GM12864 (cell line): ENCODE measurements at places on chromosomes 6 and 20.
A peak's percentile ranks its signal among the peaks of the same experiment; 100 is the strongest.

DNA sequence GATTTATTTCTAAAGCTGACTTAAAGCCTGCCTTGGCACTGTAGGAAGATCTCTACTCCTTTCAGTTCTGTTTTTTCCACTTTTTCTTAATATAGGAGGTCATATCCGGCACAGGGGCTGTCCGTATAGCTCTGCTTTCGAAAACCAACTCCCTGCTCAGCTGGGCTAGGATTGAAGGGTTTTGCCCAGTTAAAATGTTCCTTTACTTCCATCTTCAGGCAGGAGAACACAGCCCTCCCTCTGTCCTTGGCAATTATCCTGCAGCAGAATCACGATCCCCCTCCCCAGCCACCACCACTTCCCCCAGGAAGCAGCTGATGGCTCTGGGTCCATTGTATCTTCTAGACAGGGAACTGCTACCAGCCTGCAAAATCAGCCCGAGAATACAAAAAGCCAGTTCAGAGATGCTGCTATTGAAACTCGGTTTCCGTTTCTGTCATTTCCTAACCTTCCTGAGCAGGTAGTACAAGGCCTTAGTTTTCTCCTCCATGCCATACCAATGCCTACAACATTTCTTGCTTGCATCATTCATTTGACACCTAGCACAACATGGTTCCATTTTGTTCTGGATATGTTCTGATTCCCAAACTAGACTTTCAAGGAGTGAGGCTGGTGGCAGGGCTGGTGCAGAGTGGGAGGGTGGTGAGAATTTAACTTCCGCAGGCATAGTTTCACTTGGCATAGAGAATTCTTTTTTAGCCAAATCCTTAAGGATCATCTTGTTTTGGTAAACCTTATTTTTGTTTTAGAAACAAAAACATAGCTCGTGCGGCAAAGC lies 53.9 kb downstream of the FAM50B start:
- no peak for DNase-seq

DNA sequence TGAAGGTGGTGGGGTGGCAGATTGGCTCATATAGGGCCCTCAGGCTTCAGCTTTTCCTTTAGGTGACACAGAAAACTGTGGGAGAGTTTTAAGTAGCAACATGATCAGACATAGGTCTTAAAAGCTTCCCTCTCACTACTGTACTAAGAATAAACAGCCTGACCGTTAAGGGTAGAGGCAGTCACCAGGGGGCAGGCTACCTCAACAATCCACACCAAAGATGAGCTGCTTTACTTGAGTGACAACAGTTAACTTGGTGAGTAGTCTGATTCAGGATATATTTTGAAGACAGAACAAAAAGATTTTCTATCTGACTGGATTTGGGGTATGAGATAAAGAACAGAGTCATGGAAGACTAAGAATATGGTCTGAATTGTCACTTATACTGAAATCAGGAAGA lies 193.1 kb upstream of the SHLD1 start:
- DNase-seq, result peak; percentile 34

- DNase-seq, result no peak
Observed at GRCh38 chr20:51627586-51627985, 85.1 kb upstream of the NFATC2 start.

DNA sequence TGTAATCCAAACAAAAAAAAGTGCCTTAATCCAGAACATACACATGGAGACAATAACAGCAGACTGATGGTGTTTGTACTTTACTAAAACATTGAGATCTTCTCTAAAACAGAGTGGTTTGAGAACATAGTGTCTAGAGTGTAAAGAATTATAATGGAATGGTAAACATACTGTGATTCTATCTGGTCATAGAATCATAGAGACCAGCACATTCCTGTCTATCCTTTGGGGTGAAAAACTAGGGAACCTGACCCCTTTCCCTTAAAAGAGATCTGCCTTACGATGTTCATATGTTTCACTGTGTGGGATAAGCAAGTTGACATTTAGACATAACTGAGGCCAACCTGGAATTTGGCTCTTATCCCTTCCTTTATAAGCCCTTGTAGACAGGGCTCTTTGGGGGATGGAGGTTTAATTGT lies 55.7 kb downstream of the TRMT11 start:
- DNase-seq, result no peak

GRCh38 chr6:152050451-152051195 lies 243.1 kb downstream of the ESR1 start:
- DNase-seq, result no peak

DNA sequence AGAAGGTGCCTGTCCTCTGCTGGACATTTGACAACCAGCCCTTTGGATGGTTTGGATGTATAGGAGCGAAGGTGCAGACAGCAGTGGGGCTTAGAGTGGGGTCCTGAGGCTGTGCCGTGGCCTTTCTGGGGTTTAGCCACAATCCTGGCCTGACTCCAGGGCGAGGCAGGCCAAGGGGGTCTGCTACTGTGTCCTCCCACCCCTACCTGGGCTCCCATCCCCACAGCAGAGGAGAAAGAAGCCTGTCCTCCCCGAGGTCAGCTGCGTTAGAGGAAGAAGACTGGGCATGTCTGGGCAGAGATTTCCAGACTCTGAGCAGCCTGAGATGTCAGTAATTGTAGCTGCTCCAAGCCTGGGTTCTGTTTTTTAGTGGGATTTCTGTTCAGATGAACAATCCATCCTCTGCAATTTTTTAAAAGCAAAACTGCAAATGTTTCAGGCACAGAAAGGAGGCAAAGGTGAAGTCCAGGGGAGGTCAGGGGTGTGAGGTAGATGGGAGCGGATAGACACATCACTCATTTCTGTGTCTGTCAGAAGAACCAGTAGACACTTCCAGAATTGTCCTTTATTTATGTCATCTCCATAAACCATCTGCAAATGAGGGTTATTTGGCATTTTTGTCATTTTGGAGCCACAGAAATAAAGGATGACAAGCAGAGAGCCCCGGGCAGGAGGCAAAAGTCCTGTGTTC lies 1.3 kb upstream of the CDKN1A start:
- DNase-seq, result no peak

- no peak for DNase-seq
Observed at GRCh38 chr20:63980317-63980805, 571 bp upstream of the PRPF6 start.

GRCh38 chr6:4172368-4172767 lies 37.0 kb upstream of the ECI2 start:
- DNase-seq, result no peak

DNA sequence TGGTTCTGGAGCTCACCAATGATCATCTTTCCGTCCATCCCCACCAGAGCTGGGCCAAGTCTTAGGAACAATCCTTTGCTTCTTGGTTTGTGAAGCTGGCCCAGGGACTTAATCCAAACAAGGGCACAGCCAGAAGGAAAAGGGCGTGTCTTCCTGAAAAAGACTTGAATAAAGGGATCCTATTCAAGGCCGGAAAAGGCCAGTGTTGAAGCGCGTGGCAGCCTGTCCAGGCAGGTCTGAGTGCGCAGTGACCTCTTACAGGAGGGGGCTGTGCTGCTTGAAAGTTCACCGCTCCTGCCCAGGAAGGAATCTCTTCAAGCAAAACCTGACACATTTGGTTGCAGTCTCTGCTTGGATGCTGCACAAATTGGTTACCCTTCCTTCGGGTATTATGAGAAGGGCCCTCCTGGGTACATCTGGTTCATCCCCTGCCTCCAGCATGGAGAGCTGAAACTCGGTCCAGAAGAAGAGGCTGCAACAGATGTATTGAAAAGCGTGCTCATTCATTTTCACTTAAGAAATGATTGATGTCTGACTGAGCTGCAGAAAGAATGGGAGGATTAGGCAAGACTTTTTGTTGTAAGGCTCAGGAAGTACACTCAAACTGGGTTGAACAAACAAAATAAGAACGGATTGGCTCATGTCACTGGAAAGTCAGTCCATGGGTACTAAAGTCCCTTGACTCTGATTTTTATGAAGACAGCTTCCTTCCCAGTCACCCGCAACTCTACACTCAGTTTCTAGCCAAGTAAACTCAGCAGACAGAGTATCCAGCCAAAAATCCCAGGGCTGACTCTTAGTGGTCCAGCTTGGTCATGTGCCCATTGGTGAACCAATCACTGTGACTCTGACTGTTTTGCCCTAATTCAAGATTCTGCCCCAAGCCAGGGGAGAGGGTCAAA lies 136.3 kb downstream of the TFAP2C start:
- DNase-seq, result no peak

- no peak for DNase-seq
Observed at GRCh38 chr6:142697001-142697335, 248.0 kb downstream of the HIVEP2 start.

- DNase-seq, result no peak
Observed at GRCh38 chr6:130697271-130697994, 129.8 kb upstream of the SMLR1 start.

DNA sequence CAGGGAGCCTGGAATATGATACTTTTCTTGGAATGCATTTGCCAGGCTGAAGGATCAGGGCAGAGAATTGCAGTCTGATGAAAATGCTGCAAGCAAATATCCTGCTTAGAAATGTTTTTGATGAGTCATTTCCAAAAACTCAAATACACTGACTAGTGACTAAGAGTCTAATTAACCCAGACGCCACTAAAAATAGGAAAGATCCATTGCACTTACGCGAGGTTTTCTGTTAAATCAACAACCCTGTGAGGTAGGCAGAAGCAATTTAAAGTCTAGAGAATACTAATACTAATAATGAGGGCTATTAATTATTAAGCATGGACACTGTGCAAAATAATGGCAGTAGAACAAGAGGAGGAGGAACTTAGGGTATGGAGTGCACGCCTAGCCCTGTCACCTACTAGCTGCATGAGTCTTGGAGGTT lies 130.1 kb upstream of the DOK5 start:
- no peak for DNase-seq

- peak; percentile 70 for DNase-seq
Observed at GRCh38 chr6:113627480-113627879, 229.7 kb upstream of the MARCKS start.

- DNase-seq, result no peak
Observed at GRCh38 chr20:47662483-47663353, 122.6 kb downstream of the SULF2 start.

- DNase-seq, result no peak
Observed at GRCh38 chr6:118525913-118526780, 21.9 kb upstream of the PLN start.

DNA sequence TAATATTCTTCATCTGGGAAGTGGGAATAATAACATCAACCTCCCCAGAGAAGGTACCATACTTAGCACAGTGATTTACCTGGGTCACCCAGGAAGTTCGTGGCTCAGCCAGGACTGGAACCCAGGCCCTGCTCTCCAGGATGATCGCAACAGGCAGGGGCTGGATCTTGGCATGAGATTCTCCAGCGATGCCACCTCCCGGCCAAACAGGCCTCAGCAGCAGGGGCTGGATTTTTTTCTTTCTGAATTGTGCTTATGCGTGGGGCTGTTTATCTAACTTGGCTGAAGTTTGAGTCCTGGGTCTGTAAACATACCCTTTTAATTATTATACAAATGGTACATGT lies 129.5 kb upstream of the PTPN1 start:
- no peak for DNase-seq

- no peak for DNase-seq
Observed at GRCh38 chr6:168376811-168377483, 57.4 kb upstream of the DACT2 start.

- DNase-seq, result no peak
Observed at GRCh38 chr20:43463527-43464218, 6.0 kb downstream of the SRSF6 start.

DNA sequence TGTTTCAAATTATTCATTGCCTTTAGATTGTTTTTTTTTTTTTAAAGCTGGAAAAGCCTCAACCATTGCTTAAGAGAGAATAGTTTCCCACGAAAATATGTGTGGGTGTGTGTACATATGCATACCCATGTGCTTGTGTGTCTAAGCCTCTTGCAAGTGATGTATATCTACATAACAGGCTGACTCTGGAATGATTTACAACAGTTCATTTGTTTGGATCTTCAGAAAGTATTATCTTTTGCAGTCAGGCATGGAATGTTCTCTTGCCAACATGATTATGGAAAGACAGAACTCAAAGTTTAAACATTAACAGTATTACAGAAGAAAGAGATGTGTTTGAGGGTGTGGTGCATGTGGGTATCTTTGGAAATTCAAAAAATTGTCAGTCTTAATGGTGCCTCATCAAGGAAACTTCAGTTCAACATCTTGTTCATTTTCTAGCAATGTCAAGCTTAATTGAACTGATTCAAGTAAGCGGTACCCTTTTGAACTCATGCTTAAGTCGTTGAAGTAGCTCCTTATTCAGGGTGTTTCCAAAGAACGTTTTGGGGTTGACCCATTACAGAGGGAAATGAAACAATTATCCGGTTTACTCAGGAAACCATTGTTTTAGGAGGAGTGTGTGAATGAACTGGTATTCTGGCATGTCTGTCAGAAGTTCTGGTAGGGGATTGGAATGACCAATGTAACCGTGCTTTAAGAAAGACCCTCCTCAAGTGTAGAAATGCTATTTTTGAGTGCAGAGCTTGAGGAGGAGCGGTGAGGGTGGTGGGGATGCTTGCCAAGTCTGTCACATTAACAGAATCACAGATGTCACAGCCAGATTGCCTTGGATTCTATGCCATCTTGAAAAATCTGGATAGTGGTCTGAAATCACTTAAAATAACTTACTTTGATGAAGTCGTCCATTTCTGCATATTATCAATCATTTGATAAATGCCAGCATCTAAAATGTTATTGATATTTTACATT lies 60.3 kb downstream of the ADGRG6 start:
- no peak for DNase-seq

- DNase-seq, result no peak
Observed at GRCh38 chr6:126027601-126028000, 41.3 kb downstream of the TRMT11 start.
